ENCODE measurements at places on chromosomes 16 and 17.

GRCh38 chr17:66354472-66354871 is 52.1 kb downstream of the PRKCA start:
- no peak for DNase-seq

DNA sequence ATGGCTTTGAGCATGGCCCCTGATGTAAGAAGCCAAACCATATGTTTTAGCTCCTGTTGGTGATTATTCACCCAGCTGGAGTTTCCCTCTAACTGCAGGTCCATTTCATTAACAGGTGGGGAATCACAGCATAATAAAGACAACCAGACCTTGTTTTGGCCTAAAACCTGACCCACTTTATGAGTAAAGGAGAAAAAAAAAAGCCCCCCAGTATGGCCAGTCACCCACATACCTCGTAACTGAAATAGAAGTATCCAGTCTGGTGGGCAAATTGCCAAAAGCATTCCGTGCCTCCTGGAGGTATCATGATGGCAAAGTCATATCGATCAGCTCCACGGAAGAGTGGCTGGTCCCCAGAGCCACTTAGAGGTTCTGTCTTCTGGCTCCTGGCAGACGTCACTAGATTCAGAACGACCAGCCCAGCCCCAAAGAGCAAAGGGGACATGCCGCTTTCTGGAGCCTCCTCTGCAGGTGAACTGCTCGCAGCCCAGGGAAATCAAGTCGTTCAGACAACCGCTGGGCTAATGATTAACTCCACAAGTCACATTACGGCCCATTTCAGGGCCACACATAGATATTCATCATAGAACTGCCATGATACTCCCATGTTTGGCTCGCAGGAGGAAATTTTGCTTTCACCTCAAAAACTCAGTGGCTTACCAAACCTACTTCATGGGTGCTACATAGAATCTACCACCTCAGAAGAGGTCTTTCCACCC is at the start of gene TMED6:
TMED6 (minus strand) TSS at position 478 of the 719 bp plus-strand sequence; CDS start at position 445, 33 bp downstream.
- no peak for DNase-seq

GRCh38 chr17:13036751-13037150 is 18.9 kb upstream of the ELAC2 start:
- DNase-seq = no peak

DNA sequence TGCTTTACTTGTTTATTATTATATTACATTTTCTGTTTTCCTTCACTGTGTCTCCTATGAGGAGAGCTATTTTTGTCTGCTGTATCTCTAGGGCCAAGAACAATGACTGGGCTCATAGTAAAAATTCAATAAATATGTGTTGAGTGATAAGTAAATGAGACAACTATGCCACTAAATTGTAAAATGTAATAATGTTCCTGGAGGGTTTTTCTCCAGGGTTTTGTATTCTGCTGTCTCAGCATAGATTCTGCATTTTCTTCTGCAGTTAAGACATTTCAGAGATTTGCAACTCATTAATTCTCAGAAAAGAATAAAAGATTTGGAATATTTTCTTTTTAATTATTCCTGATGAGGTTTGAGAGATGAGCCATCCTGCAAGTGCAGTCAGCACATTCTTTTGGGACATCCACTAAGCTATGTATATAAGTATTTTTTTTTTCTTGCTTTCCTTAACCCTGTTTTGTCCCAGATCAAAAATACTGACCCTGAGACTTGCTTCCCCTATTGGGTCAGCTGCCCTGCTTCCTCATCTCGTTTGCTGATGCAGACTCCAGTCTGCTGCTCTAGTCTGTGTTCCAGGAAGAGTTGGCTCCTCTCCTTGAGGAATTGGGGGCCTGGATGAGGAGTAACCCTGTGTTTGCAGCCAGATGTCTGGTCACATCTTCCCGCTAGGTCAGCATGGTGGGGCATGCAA is 122.9 kb downstream of the ABCA8 start:
- no peak for DNase-seq

- no peak for DNase-seq
Measured at GRCh38 chr16:55989569-55989907, 114.4 kb upstream of the CES5A start.

DNA sequence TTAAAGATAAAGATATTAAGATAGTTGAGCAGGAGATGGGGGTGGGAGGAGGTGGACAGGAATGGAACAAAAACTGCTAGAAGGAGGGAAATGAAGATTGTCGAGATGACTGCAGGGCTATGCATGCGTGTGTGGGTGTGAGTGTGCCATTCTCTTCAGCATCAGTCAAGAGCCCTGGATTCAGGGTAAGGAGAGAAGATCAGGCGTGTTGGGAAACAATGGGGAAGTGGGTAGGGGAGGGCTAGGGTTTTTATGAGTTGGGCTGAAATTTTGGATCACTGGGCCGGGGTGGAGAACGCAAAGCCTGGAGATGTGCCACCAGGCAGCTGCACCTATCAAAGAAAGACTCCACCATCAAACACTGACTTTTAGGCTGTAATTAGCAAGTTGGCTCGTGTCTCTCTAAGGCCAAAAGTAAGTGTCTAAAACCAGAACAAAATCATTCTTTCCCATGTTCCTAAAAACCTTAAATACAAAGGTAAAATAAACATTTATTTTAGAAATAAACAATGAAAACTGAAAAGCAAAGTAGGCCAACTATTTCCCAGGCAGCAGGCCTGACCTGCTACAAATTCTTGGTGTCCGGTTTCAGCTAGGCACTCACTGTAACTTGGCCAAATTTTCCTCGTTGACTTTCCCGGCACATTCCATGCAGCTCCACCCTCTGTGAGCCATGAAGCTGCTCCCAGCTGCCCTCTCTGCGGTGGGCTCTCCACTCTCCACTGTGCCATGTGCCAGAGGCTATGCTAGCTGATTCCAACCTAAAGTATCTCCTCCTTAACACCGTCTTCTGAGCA is 4.2 kb downstream of the CDRT4 start:
- DNase-seq = no peak

DNA sequence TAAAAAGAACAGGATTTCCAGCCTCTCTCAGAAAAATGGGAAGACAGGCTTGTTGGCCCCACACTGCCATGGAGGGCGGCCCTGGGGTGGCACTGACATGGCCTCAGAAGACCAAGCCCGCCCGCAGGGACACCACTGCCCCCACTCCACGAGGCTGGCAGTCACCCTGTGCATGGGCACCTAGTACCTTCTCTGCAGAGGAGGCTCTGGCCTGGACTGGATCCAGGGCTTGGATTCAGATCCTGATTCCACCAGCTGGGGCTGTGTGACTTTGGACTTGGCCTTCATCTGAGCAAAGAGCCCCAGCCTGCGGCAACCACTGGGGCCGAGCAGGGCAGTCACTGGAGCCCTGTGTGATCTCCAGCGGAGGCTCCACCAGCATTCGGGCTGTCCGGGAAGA is 16.8 kb upstream of the FASN start:
- no peak for DNase-seq

DNA sequence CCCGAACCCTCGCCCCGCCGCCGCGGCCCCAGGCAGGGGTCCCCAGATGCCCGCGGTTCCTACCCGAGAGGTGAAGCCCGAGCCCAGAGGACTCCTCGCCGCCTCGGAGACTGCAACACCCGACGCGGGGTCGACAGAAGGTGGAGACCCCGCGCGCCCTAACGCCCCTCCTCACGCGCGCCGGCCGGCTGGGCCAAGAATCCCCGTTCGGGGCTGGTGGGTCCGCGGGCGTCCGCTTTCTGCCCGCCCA is 515 bp downstream of the SUMO2 start:
- no peak for DNase-seq

DNA sequence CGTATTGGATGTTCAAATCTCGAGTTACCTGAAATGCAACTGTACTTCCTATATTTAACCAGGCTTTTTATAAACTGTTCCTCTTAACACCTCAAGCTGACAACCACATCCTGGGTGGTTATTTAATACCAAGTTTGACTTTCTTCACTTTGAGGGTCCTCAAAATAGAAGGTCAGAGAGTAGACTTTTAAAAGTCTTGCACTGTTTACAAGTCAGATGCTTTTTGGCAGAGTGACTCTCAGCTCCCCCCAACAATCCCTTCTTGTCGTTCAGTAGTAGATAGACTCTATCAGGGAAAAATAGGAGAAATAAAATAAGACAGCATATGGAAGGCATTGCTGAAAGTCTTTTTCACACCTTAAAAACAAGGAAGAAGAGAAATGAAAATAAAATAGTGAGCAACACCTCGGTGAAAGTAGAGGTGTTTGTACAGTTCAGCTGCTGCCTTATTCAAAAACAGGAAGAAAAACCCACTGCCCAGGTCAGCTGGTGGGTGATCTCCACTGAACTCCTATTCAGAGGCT is 650.4 kb downstream of the WWOX start:
- DNase-seq = no peak
